Uterus (tissue), 4 donors: ENCODE measurements at places on chromosomes 4 and X. TPM values are rescaled to one million over a fixed set of nuclear protein-coding genes. Genes with fewer than 3 reads are reported as not detected.

The HDX gene
- 50.2 TPM for total RNA-seq

The ANK2 gene
- 142 TPM for total RNA-seq

The SPANXA2 gene
- total RNA-seq = not detected

The SAT1 gene
- total RNA-seq = 358 TPM

DNA sequence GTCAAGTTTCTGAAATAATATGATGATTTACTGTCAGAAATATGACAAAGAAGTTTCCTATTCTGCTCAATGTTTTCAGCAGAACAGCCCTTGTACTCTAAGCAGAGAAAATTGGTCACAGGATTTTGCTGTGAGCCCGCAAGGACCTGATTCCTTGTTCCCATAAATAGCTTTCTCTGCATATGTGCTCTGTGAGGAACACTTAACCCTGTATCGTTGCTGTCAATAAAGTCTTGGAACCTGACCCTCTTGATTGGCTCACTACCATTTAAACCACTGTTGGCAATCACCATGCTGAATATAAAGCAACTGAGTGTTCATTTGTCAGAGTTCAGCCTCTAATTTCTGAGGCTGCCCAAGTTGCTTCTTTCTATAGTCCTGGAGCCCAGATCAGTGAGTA lies 158.2 kb upstream of the NOCT start:
- no peaks in the 10 kb centered on the region for H3K27me3 ChIP-seq
- no peaks in the 10 kb centered on the region for H3K36me3 ChIP-seq
- H3K4me1 ChIP-seq = no peaks in the 10 kb centered on the region
- H3K4me3 ChIP-seq = no peak overlapping the region
- no peak overlapping the region for H3K27ac ChIP-seq
- no peak for DNase-seq

GRCh38 chrX:84248226-84248625 lies 60.2 kb upstream of the RPS6KA6 start:
- no peak overlapping the region for H3K27ac ChIP-seq
- H3K36me3 ChIP-seq = no peaks in the 10 kb centered on the region
- DNase-seq = no peak
- H3K27me3 ChIP-seq = no peaks in the 10 kb centered on the region
- H3K4me1 ChIP-seq = no peaks in the 10 kb centered on the region
- no peak overlapping the region for H3K4me3 ChIP-seq

GRCh38 chr4:54090804-54091623 lies 8.9 kb upstream of the GSX2 start:
- no peak overlapping the region for H3K27ac ChIP-seq
- no peak for DNase-seq
- no peaks in the 10 kb centered on the region for H3K4me1 ChIP-seq

GRCh38 chr4:186719925-186720694 lies 3.5 kb downstream of the FAT1 start:
- H3K4me1 ChIP-seq = no peaks in the 10 kb centered on the region
- no peaks in the 10 kb centered on the region for H3K27me3 ChIP-seq
- no peak overlapping the region for H3K4me3 ChIP-seq
- no peak for DNase-seq
- no peak overlapping the region for H3K27ac ChIP-seq

DNA sequence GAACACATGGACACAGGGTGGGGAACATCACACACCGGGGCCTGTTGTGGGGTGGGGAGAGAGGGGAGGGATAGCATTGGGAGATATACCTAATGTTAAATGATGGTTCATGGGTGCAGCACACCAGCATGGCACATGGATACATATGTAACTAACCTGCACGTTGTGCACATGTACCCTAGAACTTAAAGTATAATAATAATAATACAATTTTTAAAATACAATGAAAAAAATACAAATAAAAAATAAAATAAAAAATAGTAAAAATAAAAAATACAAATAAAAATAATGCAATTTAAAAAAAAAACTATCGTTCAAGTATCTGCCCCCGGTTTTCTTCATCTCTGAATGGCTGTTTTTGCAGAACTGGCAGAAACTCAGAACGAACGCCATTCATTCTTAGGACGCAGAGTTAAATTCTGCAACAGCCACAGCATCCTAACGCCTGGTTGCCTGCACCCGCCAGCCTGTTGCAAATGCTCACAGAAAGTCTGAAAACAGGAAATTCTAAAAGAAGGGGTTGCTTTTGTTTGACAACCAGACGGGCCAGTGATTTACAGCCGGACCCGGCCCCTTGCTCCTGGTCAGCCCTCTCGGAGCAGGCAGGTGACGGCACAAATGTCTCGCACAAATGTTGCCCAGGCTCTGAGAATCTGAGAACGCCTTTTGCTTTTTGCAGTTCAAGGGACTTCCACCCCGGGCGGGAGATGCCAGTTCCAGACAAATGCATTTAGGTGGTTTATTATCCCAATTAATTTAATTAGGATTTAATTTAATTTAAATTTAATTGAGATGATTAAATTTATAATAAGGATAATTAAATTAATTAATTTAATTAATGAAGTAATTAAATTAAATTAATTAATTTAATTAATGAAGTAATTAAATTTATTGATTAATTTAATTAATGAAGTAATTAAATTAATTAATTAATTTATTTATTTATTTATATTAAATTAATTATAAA lies 47.8 kb downstream of the CRLF2 start:
- H3K27me3 ChIP-seq = no peaks in the 10 kb centered on the region
- no peaks in the 10 kb centered on the region for H3K36me3 ChIP-seq

DNA sequence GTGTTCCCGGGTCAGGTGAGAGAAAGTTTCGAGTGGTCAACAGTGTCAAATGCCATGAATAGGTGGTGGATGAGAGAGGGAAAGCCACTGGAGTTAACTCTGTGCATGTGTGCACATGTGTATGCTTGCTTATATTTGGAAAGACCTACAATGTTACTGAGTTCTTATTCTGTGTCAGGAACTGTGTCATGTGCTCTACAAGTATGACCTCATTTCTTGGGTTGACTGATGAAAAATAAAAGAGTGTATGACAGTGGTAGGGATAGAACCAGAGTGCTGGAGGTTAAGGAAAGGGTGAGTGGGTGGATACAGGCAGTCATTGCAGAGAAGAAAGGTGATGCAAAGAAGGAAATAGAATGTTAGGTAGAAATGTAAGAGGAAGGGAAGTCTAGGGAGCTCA lies 22.1 kb upstream of the DGKK start:
- no peaks in the 10 kb centered on the region for H3K36me3 ChIP-seq
- DNase-seq = no peak
- H3K27me3 ChIP-seq = no peaks in the 10 kb centered on the region
- no peak overlapping the region for H3K27ac ChIP-seq
- H3K4me1 ChIP-seq = no peaks in the 10 kb centered on the region

DNA sequence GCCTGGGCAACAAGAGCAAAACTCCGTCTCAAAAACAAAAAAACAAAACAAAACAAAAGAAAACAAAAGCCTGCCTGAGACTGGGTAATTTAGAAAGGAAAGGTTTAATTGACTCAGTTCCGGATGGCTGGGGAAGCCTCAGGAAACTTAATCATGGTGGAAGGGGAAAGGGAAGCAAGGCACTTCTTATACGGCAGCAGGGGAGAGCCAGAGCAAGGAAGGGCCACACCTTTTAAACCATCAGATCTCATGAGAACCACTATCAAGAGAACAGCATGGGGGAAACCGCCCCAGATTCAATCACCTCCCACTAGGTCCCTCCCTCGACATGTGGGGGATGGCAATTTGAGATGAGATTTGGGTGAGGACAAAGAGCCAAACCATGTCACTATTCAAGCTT lies 122.2 kb downstream of the UBE2K start:
- H3K4me3 ChIP-seq = no peak overlapping the region
- H3K27me3 ChIP-seq = no peaks in the 10 kb centered on the region
- no peaks in the 10 kb centered on the region for H3K36me3 ChIP-seq
- no peak overlapping the region for H3K27ac ChIP-seq

DNA sequence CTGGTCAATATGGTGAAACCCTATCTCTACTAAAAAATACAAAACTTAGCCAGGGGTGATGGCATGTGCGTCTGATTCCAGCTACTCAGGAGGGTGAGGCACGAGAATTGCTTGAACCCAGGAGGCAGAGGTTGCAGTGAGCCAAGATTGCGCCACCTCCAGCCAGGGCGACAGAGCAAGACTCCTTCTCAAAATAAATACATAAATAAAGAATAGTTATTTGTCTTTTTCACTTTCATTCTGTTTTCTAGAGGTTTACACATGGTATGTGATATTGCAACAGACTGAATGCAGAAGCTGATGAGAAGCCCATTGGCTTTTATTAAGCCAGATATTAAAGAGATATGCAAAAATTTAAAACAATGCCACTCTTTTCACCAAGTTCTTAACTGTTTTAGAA lies 8.2 kb downstream of the KLHL15 start:
- no peaks in the 10 kb centered on the region for H3K27me3 ChIP-seq
- no peaks in the 10 kb centered on the region for H3K4me1 ChIP-seq
- no peak overlapping the region for H3K27ac ChIP-seq
- H3K36me3 ChIP-seq = no peaks in the 10 kb centered on the region
- H3K4me3 ChIP-seq = no peak overlapping the region
- DNase-seq = no peak

DNA sequence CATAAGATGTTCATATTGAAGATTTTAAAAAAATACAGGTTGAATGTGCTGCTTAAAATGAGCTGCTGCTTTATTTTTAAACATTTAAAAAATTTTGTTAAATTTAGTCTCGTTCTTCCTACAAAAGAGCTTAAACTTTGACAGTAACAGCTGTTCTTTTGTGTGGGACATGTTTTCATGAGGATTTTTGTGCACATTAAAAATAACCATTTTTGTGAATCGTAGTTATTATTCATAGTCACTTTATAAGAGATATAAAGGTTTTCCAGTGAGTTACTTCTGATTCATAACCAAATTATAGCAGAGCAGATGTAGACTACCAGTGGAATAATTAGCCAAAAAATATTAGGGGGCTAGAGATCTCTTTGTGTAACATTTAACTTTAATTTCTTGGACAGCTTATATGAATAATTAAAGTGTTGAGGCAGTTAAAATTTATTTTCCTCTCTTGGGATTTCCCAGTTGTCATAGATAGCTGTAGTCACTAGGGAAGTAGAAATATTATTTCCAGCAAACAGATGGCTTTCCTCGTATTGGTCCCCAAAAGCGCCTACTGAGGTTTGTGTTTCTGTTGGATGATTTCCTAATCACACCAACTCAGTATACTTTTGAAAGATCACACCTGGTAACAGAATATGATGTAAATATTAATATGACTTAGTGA lies 24.2 kb downstream of the RBPJ start:
- no peaks in the 10 kb centered on the region for H3K36me3 ChIP-seq
- H3K27me3 ChIP-seq = no peaks in the 10 kb centered on the region
- H3K4me1 ChIP-seq = peaks cover 9% of the 10 kb centered on the region
- no peak for DNase-seq

GRCh38 chr4:168724686-168725411 lies 228.0 kb downstream of the PALLD start:
- no peaks in the 10 kb centered on the region for H3K36me3 ChIP-seq
- H3K4me3 ChIP-seq = no peak overlapping the region
- DNase-seq = no peak
- H3K27me3 ChIP-seq = no peaks in the 10 kb centered on the region
- H3K27ac ChIP-seq = peak overlapping the region; percentile 29
- H3K4me1 ChIP-seq = no peaks in the 10 kb centered on the region

- H3K27me3 ChIP-seq = no peaks in the 10 kb centered on the region
- no peaks in the 10 kb centered on the region for H3K36me3 ChIP-seq
- DNase-seq = no peak
- peak overlapping the region; percentile 77 for H3K27ac ChIP-seq
- H3K4me1 ChIP-seq = peaks cover 5% of the 10 kb centered on the region
These were observed 23.8 kb downstream of the PPP2R2C start for GRCh38 chr4:6448476-6449170.

- H3K27ac ChIP-seq = no peak overlapping the region
- H3K27me3 ChIP-seq = no peaks in the 10 kb centered on the region
- H3K4me1 ChIP-seq = no peaks in the 10 kb centered on the region
These were observed 1.2 kb downstream of the HHIP start for GRCh38 chr4:144647095-144647561.

DNA sequence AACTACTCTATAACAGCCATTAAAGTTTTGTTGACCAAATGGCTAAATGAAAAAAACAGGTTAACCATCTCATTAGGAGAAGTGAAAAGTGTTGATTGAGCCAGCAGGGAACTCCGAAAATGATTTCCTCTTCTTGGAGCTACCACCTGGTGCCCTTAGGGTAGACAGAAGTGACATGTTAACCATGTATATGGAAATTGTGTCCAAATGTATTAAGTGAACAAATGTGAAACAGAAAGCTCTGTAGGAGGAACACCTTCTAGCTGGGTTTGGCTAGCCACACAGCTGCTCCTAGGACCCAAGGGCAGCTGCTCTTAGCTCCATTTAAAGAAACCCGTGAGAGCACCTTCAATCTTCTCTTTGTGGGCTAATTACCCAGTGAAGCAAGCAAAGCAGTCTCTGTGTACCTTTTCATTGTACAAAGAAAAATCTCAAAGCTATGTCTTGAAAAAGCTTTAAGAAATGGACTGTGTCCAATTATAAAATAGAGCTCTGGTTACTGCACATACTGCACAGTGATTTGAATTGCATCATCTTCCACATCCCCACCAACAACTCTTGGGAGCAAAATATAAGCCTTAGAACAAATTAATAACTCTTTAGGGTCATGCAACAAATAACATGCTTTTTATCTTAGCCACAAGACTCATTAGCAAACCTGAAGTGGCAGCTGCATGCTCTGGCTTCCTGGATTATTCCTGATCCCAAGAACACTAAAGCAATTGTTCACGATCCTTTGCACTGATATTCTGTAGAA lies 59.2 kb upstream of the PARM1 start:
- no peak overlapping the region for H3K4me3 ChIP-seq
- H3K27ac ChIP-seq = peak overlapping the region; percentile 4
- no peaks in the 10 kb centered on the region for H3K36me3 ChIP-seq
- no peaks in the 10 kb centered on the region for H3K27me3 ChIP-seq
- H3K4me1 ChIP-seq = no peaks in the 10 kb centered on the region
- no peak for DNase-seq

DNA sequence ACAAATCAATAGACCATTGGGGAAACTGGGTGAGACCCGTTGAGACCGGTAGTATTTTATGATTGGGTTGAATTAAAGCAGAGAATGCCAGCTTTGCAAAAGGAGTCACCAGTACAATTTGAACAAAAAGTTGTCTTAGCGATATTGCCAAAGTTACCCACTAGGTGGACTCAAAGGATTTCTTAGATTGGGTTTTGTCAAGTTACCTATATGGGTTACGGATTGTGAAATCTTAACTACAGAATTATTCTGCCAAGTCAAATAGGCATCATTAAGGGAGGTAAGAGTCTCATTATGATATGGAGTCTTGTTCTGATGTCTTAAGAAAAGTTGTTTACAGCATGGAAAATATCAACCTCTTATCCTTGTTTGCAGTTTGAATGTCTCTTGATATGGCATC lies 15.0 kb upstream of the CT47A1 start:
- H3K4me3 ChIP-seq = no peak overlapping the region
- peaks cover 5% of the 10 kb centered on the region for H3K27me3 ChIP-seq
- H3K36me3 ChIP-seq = no peaks in the 10 kb centered on the region
- H3K4me1 ChIP-seq = no peaks in the 10 kb centered on the region
- DNase-seq = no peak

GRCh38 chr4:183858011-183858615 lies 47.0 kb upstream of the STOX2 start:
- H3K36me3 ChIP-seq = no peaks in the 10 kb centered on the region
- H3K4me3 ChIP-seq = no peak overlapping the region
- H3K4me1 ChIP-seq = no peaks in the 10 kb centered on the region
- no peaks in the 10 kb centered on the region for H3K27me3 ChIP-seq
- no peak for DNase-seq
